ENCODE measurements at places on chromosomes 2 and 18. TPM values are rescaled to one million over a fixed set of nuclear protein-coding genes. Genes with fewer than 3 reads are reported as not detected.
A peak's percentile ranks its signal among the peaks of the same experiment; 100 is the strongest.

SCYGR1 gene
- not detected for total RNA-seq

SERPINB11 gene
- total RNA-seq = not detected

DNA sequence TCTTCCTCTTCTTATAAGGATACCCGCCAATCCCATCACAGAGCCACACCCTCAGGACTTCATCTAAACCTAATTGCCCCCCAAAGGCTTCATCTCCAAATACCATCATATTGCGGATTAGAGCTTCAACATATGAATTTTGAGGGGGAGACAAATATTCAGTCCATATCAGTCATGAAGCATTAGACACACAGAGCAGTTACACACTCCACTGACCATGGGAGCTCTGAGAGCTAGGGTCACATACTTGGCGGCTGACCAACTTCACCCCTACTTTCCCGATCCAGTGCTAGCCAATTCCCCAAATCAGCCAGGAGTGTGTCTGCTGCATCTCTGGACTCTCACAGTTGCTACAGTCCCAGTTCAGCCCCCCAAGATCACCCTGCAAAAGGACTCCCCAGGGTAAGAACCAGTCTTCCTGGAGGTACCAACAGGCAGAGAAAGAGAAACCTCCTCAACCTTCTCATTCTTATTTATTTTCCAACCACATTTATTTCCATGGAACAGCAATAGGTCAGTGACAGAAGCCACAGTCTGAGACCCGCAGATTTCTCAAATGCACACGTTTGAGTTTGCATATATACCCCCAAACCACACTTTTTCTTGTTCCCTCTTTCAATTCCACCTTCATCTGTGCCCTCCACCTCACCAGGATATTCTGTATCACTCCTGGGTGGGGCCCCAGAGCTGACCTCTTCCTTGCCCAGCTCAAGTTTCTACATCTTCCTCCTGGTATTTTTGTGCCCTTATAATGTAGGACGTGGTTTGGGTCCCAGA, 33.3 kb downstream of the SPP2 start:
- DNase-seq = no peak

- no peak for DNase-seq
These were observed 228.8 kb upstream of the COPS8 start for GRCh38 chr2:236856848-236857235.

DNA sequence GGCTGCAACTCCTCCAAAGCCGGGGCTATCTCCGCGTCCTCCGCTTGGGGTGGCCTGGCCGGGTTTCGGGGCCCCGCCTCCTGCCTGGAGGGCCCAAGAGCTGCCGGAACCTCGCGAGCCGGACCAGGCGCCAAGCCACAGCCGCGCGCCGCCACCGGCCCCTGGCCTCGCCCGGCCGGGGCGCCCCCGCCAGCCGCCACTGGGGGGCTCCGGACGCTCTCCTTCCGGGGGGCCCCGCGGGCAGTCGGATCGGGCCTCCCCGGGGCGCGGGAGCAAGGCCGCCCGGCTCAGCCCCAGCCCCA, 17.4 kb upstream of the HAAO start:
- peak; percentile 91 for DNase-seq

DNA sequence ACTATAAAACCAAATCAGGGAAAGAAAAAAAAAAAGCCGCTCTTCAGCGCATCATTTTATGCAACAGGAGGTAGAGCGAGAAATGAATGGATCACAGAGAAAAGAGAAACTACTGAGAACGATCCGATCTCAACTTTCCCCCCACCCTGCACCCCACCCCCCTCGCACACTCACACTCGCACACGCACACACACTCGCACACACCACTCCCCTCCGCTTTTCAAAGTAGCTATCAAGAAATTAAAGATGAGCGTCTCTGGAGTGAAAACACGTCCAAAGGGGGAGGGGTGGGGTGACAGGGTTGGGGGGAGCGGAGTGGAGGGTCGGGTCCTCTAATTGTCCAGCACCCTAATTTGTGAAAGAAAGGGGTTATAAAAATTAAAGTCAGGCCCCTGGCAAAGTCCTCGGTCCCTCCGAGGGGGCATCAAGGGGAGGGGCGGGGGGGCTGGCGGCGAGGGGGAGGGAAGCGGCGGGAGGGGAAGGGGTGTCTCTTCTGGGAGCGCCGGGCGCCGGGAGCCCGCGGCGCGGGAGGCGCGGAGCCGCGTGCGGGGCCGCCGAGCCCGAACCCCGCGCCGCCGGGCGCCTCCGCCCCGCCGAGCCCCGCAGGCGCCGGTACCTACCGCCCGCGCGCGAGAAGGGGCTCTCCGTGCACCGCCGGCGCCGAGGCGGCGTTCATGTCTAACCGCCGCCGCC, 428 bp downstream of the TCF4 start:
- peak; percentile 65 for DNase-seq

- no peak for DNase-seq
These were observed 114.4 kb upstream of the ACVR1C start for GRCh38 chr2:157743051-157743450.

DNA sequence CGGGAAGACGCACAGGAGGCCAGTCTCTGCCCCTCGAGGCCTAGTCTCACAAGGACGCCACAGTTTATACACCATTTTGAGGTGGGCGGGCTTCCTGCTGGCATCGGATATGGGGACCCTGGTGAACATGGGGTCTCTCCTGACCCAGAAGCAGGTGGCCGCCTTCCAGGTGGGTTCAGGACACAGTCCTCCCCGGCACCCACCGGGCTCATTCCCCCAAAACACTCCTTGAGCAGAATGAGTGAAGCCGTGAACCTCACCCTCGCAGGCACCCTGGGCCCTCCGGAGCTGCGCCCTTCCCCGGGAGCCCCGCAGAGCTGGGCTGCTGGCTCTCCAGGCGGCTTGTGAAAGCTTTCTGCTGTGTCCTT, 6.5 kb downstream of the NFATC1 start:
- no peak for DNase-seq

DNA sequence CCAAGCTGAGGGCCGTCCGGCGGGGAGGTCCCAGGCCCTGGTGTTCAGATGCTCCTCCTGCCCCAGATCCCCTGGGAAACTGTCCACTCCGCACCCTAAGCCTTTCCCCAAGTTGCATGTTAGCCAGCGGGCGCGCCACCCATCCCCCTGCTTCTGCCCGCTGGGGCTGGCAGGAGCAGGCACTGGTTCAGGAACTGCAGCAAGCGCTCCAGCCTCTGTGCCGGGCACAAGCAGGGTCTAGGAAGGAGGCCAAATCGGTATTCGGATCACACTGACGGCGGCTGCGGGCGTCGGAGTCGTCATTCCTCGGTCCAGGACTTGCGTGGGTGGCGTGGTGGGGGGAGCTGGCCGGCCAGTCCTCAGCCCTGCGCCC, 53.7 kb downstream of the FAM168B start:
- DNase-seq = peak; percentile 44

DNA sequence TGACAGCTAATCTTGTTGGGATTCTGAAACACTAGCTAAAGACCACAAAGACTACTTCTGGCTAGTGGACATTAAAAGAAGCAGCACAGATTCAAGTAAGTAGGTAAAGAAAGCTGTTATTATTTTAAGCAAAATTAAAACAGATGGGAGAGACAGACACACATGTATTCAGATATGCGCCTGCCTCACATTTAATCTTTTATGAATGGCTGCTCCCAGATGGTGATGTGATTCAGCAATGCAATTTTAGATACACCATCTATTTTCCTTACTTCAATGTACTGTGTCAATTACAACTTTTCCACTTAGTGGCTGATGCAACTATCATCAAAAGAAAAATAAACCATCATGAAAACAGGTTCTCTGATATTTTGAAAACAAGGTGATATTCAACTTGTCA, 133.0 kb upstream of the PGAP1 start:
- no peak for DNase-seq

GRCh38 chr2:108916122-108916795, 72.8 kb downstream of the EDAR start:
- DNase-seq = peak; percentile 34

DNA sequence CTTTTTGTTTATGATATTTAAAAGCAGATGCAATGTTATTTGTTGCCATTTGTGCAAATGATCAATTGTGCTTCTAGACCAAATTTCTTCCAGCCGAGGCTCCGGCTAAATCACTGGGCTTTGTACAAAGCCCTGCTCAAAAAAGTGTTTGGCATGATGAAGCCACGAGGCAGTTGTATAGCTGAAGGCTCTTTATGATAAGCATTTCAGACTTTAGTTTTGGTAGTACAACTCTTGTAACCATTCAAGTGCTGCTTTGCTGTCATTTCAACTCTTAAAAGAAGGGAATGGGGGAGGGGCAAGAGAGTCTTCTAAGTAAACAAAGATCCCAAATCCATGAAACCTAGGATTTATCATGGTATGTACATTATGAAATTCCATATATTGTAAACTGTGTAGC, 3.3 kb upstream of the ZNF532 start:
- DNase-seq = no peak

DNA sequence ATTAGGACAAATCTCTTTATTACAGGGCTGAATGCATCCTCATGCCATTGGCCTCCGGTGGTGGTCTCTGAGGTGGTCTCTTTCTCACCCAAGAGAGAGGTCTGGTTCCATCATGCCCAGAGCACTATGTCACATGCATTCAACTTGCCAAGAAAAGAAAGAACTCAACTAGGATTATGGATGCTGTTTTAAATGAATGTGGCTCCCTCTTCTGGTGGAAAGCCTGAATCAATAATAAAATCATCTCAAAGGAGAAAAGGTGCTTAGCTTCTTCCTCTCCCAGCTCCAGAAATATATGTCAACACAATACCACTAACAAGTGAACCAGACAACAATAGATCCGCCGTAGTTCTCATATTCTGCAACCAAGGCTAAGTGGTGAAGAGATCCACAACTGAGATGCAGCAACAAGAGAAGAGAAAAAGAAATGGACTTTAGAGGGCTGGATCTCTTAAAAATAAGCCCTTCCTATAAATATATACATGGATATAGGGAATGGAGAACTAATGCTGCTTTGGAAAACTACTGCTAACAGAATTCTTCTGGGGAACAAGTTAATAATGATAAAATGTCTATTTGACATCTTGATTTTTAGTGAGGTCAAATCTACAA, 396.8 kb downstream of the NCKAP5 start:
- DNase-seq = peak; percentile 45

GRCh38 chr2:37143974-37144373, 12.8 kb downstream of the EIF2AK2 start:
- DNase-seq = no peak
